Lung microvascular endothelial cell (primary cell): ENCODE measurements at places on chromosomes 2 and 18.

- DNase-seq, result no peak
Measured at GRCh38 chr2:42480402-42480801, 13.4 kb downstream of the KCNG3 start.

DNA sequence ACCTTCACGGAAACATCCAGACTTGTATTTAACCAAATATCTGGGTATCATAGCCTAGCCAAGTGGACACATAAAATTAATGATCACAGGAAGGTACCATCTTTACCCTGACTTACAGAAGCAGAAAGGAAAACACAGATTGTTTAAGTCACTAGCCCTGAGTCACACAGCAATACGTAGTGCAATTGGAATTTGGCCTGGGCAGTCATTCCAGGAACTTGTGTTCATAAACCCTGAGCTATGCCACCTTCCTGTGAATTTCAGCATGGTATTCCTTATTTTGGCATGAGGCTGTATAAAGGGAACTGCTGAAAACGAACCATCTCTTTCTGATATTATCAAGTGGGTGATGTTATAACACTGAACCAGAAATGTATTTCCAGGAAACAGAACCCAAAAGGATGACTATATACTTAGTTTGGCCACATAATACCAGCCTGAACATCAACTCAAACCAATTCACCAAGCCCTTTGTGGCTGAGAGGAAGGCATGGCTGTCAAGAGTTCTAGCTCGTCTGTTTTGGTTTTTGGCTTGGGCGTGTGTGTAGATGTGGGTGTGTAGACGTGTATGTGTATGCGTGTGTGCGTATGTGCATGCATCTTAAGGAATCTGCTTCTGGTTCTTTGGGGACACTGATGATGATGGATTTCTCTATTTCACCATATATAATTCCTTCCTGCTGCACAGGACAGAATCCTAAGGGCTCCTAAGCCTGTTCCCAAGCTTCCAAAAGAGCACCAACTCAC, 533.4 kb upstream of the ID2 start:
- peak; percentile 56 for DNase-seq

DNA sequence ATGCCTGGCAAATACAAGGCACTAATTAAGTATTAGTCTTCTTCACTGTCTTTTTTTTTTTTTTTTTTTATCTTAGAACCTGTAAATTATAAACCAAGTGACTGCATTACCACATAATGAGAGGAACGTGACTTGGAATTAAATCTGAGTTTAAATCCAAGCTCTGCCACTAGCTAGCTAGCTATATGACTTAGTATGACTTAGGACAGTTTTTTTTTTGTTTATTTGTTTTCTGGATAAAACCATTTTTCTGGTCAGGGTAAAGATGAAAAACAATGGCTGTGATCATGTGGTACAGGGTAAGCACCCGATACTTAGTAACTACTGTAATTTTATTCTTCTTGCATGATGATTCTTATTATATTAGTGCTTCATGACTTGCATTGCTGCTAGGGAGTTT, 191.8 kb upstream of the LRRTM1 start:
- DNase-seq, result no peak

DNA sequence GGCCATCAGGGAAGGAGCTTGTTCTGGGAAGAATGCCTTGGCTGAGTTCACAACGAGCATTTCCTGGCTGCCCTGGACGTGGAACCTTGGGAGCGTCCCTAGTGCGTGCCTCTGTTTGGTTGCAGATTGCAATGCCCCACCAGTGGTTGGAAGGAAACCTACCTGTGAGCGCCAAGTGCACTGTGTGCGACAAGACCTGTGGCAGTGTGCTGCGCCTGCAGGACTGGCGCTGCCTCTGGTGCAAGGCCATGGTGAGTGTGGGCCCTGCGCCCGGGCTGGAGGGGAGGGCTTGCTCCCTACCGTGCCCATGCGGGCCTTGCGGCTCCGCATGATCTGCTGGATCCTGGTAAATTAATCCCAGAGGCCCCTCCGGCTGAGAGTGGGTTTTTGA, 81.9 kb downstream of the DGKD start:
- no peak for DNase-seq

DNA sequence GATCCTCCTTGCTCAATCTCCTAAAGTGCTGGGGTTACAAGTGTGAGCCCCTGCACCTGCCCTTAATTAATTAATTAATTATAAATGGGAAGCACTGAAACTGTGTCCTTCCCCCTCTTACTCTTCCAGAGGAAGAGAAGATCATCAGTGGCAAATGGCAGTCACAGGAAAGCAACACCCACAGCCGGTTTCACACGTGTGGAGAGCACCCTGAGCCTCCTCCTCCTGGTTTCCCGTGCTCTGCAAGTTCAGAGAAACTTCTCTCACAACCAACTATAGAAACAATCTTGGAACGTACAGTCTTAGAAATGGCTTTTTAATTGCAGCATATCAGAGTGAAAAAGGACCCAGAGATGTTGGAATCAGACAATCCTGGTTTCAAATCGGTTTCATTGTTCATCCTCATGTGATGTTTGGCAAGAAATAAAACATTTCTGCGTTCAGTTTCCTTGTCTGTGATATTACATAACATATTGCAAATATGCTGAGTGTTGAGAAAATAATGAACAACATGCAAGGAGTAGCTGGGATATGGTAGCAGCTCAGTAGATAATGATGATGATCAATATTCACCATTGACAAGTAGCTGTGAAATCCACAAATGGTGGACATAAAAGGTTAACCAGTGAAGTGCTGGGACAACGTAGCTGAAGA, 141.0 kb upstream of the KCTD1 start:
- no peak for DNase-seq

GRCh38 chr2:179612591-179613298, 248.7 kb downstream of the ZNF385B start:
- DNase-seq, result no peak

DNA sequence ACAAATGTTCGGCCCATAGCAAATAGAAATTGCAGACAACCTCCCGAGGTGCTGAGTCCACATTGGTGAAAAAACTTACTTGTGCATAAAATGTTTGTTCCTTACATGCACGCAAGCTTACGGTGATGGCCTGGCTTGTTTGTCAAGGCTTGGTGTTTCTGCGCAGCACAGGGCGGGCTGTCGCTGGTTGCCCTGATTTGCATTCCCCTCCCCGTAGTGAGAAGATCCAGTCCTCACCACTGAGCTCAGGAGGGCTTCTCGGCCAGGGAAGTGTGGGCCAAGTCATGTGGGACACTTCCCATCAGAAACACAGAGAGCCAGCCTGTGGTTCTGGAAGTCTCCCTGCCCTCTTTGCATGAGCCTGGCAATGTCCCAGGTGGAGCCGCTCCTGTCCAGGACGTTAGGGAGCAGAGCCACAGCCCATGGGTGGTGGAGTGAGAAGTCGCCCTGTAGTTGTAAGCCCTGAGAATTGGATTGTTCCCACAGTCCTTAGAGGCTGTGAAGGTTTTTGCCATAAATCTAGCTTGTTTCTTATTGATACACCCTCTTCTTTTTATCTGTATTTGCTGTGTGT, 152.7 kb downstream of the TWIST2 start:
- no peak for DNase-seq

GRCh38 chr18:40529478-40529877, 1425.6 kb upstream of the PIK3C3 start:
- no peak for DNase-seq

GRCh38 chr2:240622531-240623235, 2.6 kb upstream of the GPR35 start:
- peak; percentile 33 for DNase-seq

DNA sequence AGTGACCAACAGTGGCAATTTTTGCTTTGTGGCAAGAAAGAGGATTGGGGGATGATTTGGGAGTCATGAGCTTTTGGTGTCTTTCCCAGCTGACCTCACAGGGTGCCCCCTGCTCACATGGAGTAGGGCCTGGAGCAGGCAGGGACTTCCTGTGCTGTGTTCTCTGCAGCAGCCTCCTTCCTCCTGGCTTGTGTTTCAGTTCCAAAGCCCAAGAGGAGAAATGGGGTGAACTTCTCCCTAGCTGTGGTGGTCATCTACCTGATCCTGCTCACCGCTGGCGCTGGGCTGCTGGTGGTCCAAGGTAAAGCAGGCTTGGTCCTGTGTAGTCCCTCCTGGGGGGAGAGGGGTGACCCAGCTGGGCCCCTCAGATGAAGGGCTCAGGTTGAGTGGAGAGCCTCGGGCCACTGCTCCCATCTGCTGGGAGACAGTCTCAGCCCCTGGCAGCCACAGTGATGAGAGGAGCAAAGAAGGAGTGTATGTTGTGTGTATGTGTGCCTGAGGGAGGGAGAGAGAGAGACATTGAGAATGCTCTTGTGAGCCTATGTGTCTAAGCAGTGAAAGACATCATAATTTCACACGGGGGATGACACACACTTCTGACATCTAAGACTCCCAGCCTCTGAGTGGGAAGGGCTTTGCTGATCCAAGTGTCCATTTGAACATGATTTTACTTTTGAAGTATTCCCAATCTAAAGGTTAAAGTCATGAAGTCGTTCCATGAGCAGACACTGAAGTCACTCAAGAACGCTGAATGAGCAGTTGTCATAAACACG, 27.2 kb downstream of the MARCO start:
- DNase-seq, result no peak

DNA sequence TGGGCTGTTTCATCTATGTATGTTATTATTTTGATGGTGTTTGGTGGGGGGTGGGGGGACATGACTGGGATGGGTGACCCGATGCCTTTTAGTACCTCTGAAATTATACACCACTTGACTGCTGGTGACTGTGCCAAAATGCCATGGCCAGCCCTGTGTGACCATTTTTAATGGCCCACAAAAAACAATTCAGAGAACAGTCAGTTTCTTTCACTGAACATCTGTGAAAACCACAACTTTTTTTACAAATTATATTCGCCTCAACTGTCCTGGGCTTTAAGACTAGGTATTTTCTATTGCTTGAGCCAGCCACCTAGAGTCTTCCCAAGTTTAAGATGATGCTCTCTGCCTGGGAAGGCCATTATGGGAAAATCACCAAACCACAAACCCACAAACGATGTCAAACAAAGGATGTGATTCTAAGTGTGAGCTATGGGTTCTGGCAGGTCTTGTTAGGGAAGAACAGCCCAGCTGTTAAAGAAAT, 33.9 kb downstream of the FN1 start:
- peak; percentile 69 for DNase-seq

GRCh38 chr2:205539603-205540002, 142.7 kb upstream of the NRP2 start:
- DNase-seq, result no peak

DNA sequence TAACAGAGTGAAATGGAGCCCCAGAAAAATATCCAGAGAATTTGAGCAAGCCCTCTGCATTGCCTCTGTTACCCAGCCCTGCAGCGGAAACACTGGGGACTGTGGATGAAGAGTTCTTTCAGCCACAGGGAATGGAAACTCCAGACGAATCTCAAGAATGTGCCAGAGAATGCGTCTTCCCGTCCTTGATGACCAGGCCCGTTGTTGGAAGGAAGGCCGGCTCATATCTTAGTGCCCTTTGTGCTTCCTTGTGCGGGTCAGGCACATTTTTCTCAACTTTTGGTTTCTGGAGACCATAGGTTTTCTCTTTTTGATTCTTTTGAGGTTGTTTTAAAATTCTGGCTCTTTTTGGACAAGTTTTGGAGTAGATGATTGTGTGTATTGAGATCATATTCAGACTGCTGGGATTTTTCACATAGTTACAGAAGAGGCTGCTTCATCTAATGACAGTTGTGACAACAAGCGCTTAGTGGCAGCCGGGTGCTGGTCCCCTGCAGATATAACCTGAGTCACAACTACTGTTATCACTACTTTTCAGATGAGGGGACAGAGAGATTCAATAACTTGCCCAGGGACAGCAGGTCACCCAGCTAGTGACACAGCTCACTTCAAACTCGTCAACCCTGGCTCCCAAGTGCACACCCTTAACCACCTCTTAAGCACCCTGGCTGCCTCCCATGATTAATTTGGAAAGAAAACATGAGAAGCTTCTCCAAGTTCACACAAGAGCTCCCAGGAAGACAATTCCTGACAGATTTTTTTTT, 15.7 kb downstream of the MAL start:
- DNase-seq, result no peak

DNA sequence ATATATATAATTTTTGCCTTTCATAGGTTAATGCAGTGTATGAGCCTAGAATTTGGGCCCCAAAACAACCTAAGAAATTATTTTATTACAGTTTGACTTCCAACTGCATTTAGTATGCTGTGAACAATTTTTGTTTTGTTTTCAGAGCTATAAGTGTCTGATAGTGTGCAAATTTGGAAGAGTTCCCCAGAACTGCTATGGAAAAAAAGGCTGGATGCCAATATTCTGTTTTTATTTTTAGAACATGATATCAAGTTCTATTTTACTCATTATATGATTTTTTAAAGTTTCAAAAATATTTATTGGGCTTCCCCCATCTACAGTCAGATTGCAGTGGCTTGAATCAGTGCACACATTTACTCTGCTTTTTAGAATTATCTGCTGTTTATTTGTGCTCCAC, 42.6 kb downstream of the MRPS9 start:
- DNase-seq, result peak; percentile 24

DNA sequence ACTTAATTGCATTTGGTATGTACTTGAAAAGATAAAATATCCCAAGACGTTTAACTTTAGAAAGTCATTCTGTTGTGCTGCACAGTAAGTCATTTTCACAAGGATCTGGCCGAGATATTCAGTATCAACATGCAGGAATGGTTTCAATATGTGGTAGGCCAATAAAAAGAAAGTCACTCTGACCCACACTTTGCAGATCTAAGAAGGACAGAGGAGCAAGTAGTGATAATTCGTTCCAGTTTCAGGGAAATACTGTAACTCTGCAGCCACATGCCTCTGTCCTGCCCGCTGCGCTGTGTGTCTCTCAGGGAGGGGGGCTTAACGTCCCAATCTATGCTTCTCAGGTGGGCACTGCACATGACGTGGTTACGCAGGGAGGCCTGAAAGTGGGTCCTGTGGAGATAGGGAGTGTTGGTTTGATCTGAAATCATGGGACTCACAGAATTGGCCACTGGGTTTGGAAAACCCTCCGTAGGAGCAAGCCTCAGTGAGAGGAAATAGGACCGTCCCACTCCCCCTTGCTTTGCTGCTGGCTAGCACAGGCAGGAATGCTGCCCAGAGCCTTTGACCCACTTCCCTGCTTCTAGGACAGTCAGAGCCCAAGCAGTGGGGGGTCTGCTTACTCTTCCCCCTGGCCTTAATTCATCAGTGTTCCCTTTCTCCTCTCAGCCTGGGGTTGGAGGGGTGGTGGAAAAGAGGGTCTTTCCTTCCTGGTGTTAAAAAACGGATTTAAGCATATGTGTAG, 314.7 kb upstream of the SPRED2 start:
- no peak for DNase-seq

- DNase-seq, result no peak
Measured at GRCh38 chr2:218444692-218445357, 25.9 kb downstream of the VIL1 start.

GRCh38 chr18:31711365-31712172, 27.2 kb upstream of the B4GALT6 start:
- no peak for DNase-seq

- no peak for DNase-seq
Measured at GRCh38 chr18:67300498-67300897, 216.0 kb downstream of the DSEL start.

- DNase-seq, result no peak
Measured at GRCh38 chr2:27291865-27292264, 9.6 kb downstream of the TRIM54 start.

GRCh38 chr18:50711386-50711785, 108.4 kb downstream of the MRO start:
- no peak for DNase-seq
